ENCODE measurements at places on chromosomes 1 and 21.

DNA sequence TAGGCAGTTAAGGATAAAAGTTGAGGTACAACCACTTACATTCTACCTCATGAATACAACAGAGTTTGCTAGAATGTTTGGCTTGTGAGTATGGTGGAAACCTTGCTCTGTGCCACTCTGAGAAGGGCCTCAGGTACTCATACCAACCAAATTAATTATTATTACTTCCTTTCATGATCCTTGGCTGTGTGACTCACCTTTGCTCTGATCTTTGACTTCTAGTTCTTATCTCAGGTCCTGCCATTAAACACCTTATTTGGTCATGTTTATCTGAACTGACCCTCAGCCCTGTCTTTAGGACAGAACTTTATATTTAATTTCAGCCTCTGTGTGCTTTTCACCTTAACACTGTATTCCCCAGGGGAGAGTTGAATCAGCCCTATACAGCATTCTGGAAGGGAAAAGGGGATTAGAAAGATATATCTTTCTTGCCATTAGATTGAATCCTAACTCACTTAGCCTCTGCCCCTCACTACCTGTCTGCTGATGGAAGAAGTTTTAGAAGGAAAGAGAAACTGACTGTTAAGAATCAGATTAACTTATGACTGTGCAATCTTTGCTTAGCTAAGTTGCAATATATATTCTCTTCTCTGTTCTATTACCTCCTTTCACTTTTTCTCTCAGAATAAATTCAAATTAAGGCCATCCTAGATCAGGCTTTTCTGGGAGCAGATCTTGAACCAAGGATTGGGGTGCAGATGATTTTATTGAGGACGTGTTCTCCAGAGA, 260.4 kb upstream of the DPYD start:
- no peak for DNase-seq

DNA sequence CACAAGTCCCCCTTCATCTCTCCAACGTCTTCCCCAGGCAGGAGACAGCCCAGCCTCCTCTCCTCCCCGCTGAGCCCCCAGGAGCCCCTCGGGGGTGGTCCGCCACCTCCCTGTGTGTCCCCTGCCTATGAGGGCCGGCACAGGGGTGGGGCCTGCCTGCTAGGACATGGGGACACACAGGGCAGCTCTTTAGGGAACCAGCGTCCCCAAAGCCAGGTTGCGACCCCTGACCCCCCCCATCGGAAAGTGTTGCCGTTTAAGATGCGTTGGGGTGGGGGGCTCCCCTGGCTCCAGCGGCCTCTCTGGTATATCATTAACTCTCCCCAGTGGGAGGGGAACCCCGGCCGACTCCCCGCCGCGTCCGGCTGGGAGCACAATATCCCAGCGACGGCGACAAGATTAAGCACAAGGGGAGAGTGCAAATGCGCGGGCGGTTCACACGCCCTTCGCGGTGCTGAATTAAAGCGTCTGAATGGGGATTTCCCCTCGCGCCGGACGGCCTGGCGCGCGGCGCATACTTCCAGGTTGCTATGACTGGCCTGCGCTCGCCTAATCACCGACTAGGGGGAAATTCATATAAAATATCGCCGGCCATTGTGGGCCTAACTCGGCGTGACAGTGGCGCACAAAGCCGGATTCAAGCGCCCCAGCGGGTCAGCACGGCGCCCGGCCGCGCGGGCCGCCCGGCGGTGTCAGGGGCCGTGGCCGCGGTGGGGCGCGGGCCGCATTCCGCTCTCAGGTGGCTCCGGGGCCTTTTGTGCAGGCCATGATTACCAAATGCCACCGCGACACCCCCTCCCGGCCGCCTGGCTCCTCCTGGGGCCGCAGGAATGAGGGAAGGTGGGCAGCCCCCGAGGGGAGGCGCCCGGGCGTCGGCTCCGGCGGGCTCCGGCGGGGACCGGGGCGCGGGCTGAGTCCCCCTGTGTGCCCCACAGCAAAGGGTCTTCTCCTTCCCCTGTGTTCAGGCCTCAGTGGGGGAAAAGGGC, 30.9 kb downstream of the WNT3A start:
- peak; percentile 47 for DNase-seq

DNA sequence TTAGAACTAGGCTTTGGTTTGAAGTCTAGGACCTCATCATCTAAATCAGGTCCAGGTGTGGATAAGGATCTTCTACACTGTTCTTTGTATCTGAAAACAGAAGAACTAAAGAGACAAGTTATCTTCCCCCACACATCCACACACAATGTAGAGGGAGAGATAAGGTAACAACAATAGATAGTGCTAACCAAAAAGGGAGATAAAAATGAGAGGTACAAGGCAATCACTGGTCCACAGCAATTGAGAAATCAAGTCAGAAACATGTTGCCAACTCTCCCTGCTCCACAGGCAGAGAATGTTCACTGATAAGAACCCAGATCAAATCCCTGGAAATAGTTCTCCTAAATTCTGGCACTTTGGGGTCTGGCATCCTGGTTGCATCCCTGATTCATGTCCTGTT, 75.8 kb upstream of the LHX8 start:
- no peak for DNase-seq

GRCh38 chr1:7040969-7041695, 255.9 kb downstream of the CAMTA1 start:
- DNase-seq = no peak

- no peak for DNase-seq
Observed at GRCh38 chr1:154456631-154457030, 45.4 kb upstream of the TDRD10 start.

- no peak for DNase-seq
Observed at GRCh38 chr1:75811211-75811981, 14.7 kb downstream of the MSH4 start.

DNA sequence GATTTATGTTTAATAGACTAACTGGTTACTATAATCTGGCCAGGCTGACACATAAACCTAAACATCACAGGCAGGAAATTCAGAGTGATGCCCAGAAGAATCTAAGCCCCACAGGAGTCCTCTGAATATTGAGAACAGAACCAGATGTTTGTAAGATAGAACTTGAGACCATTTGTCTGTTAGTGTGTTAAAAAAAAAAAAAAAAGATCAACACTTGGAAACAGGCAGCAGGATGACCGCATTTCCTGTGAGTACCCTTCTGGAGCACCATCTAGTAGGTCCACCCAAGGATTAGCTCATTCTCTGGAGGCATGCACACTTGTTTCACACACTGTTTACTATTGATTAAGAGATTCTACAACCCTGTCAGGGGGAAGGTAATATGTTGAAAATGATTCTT, 111.4 kb upstream of the VANGL1 start:
- DNase-seq = no peak

DNA sequence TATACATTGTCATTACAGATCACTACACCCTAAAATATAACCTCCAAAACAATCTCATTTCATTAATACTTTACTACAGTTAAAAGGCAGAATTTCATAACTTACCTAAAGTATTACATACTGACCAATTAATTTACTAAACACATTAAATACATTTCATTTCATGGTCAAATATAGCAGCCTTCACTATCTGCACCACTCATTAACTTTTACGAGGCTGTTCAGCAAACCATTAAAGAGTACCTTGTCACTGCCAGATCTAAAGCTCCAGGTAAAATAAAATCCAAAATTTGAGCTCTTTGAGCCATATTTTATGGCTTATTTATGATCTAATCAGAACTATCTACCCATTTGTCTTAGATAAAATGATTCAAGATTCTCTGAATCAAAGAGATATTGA, 66.4 kb upstream of the RBM34 start:
- DNase-seq = no peak

GRCh38 chr1:236886199-236886598, 91.1 kb downstream of the MTR start:
- no peak for DNase-seq

GRCh38 chr1:145714524-145715111, 4.7 kb upstream of the CD160 start:
- no peak for DNase-seq

DNA sequence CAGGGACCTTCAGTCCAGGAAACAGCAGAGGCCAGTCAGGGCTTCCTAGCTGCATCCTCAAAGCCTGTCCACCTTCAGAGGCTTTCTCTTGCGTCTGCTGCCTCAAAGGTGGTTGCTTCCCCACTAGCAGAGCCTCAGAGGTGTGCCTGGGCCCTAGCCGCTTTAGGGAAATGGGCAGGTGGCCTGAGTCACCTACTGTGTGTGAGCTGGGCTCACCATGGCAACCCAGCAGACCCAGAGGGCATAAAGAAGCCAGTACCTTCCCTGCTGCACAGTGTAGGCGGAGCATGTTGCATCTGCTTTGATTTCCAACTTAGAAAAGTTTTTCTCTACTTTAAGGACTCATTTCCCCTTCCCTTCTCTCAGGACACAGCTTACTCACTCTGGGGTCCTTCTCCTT, 12.5 kb downstream of the SLC9A1 start:
- no peak for DNase-seq

GRCh38 chr1:90325168-90325567, 330.3 kb downstream of the ZNF326 start:
- no peak for DNase-seq

DNA sequence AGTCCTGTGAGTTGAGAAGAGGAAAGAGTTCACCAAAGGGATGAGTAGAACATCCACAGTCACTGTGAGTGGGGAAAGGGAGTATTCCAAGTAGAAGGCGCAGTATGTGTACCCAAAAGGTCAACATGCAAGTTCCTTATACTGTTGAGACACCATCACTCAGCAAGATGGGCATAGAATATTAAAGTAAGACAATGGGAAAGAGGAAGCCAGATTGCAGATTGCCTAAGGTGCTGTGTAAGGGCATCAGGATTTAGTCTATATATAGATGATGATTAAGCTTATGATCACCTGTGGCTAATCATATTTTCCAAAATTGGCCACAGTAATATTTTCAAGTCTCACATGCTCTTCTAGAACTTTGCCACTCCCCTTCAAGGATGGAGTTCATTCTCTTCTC, 120.1 kb upstream of the CAMK1G start:
- DNase-seq = no peak
